Activated CD4-positive, alpha-beta T cell treated with anti-CD3 and anti-CD28 coated beads for 36 hours (primary cell): ENCODE measurements at places on chromosomes 2 and 18.

DNA sequence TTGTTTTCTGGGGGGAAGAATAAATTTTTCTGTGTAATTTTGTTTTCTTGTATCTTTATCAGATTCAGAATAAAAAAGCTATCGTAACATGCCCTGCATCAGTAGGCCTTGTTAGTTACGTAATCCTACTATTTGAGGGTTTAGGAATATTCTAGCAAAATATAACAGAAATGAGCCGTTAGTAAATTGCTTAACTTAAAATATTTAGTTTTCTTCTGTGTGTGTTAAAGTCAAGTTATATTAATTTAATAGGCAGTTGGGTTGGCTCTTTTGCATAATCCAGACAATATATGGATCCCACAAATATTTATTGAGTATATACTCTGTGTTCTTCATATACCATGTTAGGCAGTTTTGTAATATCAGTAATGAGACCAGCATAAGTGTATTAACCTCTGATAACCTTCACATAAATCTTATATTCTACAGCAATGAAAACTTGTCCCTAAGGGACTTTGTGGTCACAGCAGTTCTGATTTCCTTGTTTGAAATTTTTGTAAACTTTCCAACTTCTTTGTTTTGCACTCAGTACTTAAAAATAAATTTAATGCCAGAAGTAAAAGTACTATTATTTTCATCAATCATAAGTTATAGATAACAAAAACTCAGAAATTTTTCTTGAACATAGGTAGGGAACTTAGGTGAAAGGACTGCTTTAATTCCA, 151.9 kb downstream of the FMNL2 start:
- no peak for DNase-seq

DNA sequence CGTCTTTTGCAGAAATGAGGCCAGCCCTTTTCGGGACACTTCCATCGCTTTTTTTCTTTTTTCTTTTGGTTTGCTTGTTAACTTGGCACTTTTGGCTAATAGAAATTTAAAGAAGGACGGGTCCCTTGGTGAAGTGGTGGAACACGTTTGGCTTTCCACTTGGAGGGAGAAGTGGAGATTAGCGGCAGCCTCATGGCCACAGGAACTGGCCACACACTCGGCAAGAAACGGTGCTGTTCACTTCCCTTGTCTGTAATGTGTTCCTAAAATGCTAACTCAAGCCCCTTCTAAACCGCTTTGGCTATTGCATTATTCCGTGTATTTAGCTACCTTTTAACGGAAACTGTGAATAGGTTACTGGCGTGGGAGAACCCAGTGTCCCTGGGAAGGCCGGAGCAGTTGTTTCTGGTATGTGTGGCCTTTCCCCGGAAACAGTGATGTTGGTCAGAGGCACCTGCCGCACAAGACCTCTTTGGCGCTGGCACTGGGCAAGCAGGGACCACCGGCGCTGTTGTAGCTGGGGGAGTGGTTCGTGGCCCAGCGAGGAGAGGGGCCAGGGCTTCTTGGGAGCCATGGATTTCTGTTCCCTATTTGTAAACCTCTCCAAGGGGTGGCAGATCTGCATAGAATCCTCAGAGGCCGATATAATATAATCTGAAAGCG, 981 bp downstream of the RAMP1 start:
- no peak for DNase-seq

DNA sequence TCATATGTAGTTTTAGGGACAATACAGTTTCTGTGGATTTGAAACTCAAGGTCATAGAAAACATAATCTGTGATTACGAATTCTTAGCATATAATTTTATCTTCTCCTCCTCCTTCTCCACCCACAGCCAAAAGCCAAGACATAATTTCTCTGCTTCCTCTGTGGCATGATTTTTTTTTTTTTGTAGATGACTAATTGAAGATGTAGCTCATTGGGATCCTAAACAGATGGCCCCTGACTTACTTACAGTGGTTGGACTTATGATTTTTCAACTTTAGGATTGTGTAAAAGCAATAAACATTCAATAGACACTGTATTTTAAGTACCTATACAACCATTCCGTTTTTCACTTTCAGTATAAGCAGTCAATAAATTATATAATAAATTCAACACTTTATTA, 42.3 kb downstream of the FSIP2 start:
- no peak for DNase-seq

- no peak for DNase-seq
Measured at GRCh38 chr2:132632000-132632649, 37.9 kb downstream of the LYPD1 start.

DNA sequence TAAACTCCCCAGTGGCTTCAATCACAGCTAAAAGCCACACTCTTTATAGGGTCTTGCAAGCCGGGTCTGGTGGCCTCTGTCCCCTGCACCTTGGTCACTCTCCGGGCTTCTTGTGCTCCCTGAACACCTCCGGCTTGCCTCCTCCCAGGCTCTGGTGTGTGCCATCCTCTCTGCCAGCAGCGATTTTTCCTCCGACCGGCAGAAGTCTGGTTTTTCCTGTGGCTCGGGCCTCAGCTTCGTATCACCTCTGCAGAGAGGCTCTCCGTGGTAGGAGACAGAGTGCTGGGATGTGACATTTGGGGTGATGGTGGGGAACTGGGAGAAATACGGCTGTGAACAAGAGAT, 58.8 kb upstream of the HPCAL1 start:
- DNase-seq: no peak

DNA sequence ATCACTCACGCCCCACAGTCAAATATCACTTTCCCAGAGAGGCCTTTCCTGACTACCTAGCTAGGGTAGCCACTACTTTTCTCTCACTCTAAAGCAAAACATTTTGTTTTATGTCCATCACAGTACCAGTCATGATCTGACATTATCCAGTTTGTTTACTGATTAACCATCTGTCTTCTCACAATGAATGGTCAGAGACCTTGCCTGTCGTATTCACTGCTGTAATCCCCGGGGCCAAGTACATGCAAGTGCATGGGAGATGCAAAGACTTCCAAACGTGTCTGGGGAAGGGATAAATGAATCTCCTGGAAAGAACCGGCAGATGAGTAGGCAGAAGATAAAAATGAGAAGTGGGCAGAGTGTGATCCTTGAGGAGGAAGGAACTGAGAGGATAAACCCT, 39.7 kb downstream of the THUMPD2 start:
- no peak for DNase-seq

DNA sequence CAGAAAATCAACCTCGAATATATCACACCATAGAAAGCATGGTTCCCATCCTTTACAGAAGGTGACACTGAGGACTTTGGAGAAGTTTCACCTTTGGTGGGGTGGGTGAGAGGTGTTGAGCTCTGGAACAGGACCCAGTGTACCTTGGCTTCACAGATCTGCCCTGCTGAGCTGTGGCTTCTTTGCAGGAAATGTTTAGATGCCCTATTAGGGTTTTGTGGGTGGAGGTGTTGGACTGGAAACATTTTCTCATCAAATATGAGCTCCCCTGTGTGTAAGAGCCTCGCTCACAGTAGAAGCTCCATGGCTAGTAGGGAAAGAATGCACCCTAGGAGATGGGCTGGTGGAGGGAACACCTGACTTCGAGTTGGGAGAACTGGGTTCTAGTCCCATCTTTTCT, 55.6 kb downstream of the RPL37A start:
- no peak for DNase-seq

DNA sequence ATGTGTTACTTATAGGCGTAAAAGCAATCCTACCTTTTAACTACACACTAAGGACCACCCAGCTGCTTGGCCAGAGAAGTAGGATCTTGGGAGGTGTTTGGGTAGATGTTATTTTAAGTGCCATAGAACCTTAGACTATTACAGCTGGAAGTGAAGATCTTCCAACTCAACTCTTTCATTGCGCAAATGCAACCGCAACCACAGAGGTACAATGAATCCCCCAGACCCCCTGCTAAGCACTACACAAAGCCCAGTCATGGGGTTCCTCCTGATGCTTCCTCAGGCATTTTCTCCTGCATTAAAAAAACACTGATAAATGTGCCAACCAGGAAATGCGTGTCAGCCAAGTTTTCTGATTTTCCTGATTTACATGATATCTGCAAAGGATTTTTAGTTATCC, 246.0 kb downstream of the LRRTM1 start:
- DNase-seq: no peak

DNA sequence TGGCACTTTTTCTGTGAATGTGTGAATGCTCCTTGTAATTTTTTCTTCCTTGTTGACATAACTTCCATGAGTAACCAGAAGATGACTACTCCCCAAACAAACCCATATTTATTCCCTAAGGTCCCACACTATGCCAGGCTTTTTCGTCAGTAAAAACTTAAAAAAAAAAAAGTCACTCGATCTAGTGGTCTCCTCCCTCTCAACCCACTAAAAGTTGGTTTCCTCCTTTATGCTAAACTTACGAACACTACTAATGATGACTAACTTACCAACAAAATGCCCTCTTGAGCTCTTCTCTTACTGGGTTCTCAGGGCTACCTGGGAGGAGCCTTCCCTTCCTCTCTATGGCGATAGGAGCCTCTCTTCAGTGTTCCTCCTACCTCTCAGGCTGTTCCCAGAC, 18.2 kb downstream of the ACVR1 start:
- DNase-seq: no peak
